ENCODE measurements at places on chromosomes 6 and 20.

DNA sequence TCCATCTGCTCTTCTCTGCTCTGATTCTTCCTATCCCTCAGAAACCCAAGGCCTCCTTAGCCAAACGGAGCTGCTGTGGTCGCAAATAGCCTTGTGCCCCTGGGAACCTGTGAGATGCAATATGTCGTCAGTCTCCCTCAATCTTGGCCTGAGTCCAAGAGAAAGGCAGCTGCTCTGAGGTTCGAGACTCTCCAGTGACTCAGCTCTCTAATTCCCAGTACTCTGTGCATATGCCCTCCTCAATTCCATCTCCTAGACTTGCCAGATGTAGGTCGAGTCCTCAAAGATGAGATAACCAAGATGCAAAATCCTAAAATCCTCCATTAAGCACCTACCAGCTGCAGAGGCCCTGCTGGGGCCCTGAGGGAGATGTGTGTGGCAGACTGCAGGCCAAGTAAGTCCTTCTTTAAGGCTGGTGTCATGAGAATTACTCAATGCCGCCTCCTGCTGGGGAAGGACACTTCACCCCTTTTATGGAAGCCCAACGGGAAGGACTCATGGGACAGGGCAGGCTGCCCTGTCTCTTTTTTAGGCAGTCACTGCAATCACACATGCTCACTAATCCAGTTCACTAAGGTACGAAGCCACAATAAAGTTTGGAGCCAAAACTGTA is 28.5 kb downstream of the C6orf15 start:
- DNase-seq = no peak

DNA sequence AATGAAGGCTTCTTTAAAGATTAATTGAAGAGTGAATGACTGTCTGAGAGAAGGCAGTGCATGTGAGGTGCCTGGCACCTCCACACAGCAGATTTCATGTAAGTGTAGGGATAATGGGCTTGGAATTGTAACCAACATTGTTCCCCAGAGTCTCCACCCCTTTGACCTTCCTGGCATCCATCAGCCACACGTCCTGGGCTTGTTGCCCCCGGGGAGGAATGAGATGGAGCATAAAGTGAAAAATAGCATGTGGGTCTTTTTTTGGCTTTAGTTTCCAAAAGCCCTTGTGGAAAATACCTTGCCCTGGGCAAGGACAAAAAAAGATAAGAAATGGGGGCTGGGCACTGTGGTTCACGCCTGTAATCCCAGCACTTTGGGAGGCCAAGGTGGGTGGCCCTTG is 242.2 kb upstream of the ECI2 start:
- DNase-seq = no peak

DNA sequence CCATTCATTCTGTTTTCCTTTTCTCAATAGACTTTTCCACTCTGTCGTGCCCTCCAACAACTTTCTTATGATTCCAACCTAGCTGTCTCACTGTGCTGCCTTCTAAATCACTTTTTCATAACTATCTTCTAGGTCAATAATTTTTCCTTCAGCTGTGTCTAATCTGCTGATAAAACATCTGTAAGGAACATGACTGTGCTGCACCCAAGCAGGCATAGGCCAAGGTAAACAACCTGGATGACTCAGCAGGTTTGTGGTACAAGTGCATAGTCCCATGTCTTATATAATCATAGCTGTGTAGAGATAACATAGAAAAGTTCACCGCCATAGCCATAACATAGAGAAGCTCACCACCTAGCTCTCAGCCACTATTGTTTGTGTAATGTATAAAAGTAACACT is 332.3 kb downstream of the PLCB1 start:
- DNase-seq = no peak

- no peak for DNase-seq
Observed at GRCh38 chr20:50681359-50682064, 9.8 kb downstream of the RIPOR3 start.

GRCh38 chr6:89972025-89972381 is 77.7 kb downstream of the GJA10 start:
- no peak for DNase-seq

- DNase-seq = no peak
Observed at GRCh38 chr6:125802383-125802782, 11.6 kb downstream of the NCOA7 start.

- DNase-seq = no peak
Observed at GRCh38 chr6:5778317-5778857, 228.3 kb downstream of the NRN1 start.

- no peak for DNase-seq
Observed at GRCh38 chr6:12178521-12178920, 111.6 kb upstream of the EDN1 start.

- no peak for DNase-seq
Observed at GRCh38 chr6:101118136-101118396, 236.9 kb upstream of the ASCC3 start.

GRCh38 chr6:71171497-71172070 is 117.0 kb upstream of the OGFRL1 start:
- DNase-seq = no peak

DNA sequence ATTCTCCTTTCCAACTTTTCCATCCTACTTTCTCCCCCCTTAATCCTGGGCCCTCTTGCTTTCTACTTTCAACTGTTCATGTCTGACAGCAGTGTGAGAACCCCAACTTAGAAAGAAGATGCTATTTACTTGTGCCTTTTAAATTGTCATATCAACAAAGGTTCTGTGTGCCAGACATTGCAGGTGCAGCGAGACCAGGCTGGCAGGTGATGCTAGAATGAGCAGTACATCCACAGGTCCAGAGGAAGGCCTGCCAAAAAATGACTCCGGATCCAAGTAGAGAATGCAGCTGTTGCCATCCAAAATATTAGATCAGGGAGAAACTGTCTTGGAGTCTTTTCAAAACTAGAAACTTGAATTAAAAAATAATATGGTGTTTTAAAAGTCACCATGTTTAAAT is 510.5 kb downstream of the LMBRD1 start:
- no peak for DNase-seq

DNA sequence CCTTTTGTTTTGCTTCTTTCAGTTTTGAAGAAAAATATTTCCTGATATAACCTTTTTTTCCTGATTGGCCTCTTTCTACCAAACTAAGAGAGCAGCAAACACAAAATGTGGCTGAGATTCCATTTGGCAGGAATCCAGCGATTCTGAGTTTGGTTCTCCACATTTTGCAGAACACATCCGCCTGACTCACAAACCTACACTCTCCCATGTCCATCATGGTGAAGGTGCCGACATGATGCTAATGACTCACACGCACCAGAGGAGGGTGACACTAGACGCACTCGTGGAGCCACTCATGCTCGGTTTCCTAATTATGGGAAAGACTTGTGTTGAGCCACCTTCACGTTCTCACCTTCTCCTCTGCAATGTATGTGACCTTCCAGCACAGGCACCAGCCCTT is 45.9 kb upstream of the DUSP22 start:
- no peak for DNase-seq

GRCh38 chr6:91654793-91655192 is 1067.9 kb upstream of the MAP3K7 start:
- no peak for DNase-seq

DNA sequence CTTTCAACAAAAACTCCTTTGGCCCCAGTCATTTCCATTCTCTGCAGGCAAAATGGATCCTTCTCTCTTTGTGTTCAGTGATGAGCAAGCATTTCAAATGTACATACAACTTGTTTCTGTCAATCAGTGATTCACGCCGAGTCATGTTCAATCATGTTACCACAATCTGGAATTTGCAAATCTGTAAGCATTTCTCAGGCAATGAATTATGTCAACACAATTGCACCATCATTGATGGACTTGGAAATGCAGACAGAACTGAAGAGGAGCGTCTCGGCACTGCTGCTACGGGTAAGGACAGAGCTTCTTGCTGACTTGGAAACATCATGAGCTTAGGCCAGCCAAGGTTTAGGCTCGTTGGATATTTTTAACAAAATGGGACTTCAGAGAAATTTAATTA is 132.8 kb upstream of the AGPAT4 start:
- DNase-seq = no peak

DNA sequence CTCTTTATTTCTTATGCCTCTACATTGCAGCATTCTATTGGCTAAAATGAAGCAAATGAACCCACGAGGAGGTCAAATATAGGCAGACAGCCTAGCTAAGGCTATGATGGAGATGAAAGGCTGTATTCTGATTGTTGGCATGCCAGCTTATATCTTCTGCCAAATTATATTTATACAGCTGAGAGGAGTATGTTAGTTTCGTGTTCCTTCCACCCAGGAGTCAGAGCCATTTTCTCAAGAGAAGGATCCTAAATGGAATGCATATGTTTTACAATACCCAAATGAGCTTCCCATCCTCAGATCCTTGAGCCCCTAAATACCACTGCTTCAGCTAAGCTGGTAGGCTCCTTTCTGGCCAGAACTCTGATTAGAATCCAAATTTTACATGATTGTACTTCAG is 178.4 kb upstream of the HDDC2 start:
- DNase-seq = no peak

DNA sequence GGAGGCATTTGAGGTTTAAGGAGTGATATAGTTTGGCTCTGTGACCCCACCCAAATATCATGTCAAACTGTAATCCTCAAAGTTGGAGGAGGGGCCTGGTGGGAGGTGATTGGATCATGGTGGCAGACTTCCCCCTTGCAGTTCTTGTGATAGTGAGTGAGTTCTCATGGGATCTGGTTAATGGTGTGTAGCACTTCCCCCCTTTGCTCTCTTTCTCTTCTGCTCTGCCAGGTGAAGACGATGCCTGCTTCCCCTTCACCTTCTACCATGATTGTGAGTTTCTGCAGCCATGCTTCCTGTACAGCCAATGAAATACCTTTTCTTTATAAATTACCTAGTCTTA is 1.7 kb upstream of the HDDC2 start:
- no peak for DNase-seq

DNA sequence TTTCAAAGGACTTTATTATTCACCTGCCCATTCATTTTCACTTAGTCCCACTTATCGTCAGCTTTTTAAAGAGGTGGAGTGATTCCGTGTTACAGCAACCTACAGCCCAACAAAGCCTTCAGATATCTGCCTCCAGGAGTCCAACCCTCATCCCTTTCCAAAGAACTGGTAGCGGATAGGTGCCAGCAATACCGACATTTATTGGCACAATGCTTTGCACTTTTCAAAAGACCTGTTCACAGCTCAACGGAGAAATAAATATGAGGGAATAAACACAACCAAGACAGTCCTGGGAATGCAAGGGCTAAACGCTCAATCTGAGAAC is 819 bp upstream of the MTRF1L start:
- DNase-seq = peak; percentile 3

DNA sequence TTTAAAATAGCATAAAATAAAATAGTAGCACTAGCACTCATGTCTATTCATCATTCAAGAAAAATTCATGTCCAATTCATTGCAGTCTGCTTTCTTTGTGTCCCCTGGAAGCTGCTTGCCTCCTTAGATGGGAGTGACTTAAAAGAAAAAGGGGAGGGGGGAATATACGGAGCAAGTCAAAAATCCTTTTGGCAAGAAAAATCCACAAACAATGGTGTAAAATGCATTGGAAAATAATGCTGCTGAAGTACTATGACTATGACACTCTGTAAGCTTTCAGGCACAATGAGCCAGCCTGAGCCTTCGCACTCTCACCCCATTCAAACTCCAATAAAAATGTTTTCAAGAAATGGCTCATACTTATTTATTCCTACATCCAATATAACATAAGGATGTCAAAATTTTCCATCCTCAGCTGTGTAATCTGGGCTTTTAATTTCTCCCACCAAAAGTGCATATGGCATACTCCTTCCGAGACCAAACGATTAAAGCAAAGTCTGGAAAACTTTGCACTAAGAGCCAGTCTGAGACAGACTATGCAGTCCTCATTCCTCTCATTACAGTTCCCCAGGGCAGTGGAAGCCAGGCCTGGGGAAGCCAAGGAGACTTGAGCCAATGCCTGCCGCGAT is 790 bp downstream of the NEDD9 start:
- no peak for DNase-seq

- no peak for DNase-seq
Observed at GRCh38 chr6:33950891-33951889, 147.4 kb upstream of the MLN start.

DNA sequence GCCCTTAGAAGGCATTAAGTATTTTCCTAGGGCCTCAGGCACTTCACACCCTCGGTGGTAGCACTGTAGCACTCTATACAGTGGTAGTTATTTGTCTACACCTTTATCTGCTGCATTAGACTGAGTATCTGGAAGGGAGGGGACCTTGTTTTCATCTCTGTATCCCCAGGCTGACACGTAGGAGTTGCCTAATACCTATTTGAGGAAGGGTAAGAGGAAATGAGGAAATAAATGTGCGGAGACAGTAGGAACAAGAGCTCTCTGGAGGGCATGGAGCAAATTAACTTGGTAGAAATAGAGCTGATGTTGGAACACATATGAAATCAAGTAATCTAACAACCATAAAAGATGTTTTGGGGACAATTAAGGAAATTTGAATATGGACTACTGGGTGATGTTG is 3.9 kb downstream of the CNPY3 start:
- DNase-seq = no peak

Measured in naive B cell (primary cell).